ENCODE measurements at places on chromosomes 5 and 9.

GRCh38 chr5:167908606-167909005 is 382.8 kb upstream of the WWC1 start:
- no peak for DNase-seq

- no peak for DNase-seq
Measured at GRCh38 chr5:120162321-120162720, 301.8 kb upstream of the PRR16 start.

GRCh38 chr5:126676195-126676624 is 75.5 kb downstream of the PHAX start:
- DNase-seq = peak; percentile 44

DNA sequence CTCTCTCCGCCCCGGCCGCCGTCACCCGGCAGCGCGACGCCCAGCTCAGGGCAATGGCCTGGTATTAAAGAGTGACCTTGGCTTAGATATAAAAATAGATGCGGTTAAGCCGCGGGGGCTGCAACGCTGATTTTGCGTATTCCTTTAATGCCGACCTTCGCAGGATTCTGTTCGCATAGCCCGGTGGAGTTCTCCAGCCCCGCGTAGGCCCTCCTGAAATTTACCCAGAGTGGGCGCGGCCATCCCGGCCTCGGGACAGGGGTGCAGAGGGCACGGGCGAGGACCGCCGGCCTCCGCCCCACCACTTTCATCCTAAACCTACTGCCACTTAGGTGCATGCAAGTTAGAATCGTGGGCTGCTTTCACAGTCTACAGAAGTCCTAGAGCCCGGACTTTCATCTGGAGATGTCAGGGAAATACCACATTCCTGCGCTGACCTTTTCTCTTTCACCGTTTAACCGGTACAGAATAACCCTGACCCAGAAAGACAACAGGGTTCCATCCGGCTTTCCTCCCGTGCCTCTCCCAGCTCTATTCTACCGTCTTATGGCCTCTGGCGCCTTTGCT is 492 bp upstream of the FAM169A start:
- no peak for DNase-seq

GRCh38 chr5:68699966-68700365 is 393.8 kb upstream of the SLC30A5 start:
- DNase-seq = no peak

DNA sequence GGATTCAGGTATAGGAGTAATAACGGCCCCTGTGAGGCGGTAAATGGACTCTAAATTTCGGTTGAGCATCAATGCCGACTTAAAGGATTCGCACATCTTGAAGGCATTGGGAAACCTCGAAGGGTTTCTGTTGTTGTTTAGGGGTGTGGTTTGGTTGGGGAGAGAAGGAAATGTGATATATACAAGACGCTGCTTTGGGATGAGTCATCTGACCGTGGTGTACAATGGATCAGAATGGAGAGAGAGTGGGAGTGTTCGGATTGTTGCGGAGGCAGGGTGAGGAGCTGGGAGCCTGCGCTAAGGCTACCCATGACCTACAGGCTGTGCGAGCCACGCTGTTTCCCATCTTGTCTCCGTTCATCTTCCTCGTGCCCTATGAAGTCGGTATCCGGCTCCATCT is 60.4 kb upstream of the ERCC6L2 start:
- DNase-seq = no peak

DNA sequence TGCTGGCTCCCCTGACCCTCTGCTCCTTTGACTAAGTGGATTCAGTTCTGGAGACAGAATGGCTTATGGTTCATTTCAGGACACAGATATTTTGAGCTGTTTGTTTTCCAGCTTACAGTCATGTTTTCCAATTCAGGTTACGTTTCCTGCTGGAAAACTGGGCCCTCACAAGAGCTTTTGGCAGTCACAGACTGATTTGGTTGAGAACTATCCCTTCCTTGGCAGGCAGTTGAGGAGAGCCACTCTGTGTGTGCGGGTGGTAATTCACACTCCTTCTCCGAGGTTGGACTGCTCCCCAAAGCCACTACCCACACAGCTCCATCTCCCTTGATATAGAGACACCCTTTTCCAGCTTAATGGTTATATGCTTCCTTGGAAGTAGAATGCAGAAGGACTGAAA is 534.5 kb downstream of the TMEM38B start:
- no peak for DNase-seq

GRCh38 chr9:37325778-37326177 is 96.7 kb upstream of the GRHPR start:
- no peak for DNase-seq

- DNase-seq = no peak
Measured at GRCh38 chr5:63923914-63924313, 38.3 kb downstream of the HTR1A start.

GRCh38 chr5:16178745-16179372 is 732 bp downstream of the MARCHF11 start:
- DNase-seq = peak; percentile 28
